ENCODE measurements at places on chromosomes 6 and 20. TPM values are rescaled to one million over a fixed set of nuclear protein-coding genes. Genes with fewer than 3 reads are reported as not detected.

DNA sequence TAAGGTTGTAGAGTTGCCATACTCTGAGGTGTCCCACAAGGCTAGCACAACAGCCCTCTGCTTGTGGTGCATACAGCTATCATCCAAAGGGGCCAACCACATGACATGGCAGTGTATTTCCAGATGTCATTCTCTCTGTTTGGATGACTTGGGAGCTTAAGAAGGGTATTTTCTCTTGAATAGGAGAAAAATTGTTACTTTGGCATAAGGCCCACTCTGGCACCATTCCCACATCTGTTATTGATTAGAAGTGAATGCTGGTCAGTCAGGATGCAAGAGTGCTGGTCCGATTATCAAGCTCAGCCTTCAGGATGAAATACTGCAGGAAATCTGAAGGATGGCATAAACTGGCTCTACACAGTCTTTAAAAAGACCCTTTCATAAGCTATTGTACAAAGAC lies 83.6 kb upstream of the C20orf144 start:
- DNase-seq, result no peak

DNA sequence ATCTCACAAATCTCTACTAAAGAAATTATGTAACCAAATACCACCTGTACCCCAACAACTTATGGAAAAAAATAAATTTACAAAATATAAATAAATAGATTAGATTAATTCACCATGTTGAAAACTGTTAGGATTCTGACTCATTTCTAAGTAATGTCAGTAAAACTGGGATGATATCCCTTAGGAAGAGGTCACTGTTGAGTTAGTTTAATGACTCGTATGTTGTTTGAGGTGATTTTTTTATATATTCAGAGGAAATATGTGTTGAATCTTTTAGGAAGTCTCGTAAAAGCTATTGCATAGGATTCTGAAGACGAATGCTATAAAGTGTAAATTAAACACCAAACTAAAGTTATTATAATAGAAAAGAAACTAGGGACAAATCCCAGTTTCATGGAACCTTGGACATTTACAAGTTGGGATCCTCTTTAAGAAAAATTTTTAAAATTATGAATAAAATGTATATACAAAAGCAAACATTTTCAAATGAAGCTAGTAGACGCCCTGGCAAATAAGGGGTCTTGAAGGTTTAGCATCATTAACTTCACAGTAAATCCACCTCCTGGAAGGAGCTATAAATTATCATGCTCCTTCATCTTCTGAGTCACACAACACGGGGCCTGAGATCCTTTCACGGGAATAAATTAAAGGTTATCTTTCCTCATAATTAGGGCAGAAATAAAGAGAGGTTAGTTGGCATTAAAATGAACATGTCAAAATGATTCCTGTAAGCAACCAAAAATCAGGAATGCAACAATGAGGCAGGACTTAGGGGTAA lies 37.0 kb upstream of the POU3F2 start:
- no peak for DNase-seq

DNA sequence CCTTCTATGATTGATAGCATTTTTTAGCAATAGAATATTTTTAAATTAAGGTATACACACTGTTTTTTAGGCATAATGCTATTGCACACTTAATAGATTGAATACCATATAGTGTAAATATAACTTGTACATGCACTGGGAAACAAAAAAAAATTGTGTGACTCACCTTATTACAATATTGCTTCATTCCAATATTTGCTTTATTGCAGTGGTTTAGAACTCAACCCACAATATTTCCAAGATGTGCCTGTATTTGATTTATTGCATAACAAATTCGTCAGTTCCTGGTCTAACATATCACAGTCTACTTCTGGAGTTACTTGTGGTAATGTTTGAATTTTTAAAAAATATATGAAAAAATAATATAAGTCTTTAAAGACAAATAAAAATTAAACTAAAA lies 41.9 kb upstream of the DEFB112 start:
- no peak for DNase-seq

GRCh38 chr6:27814665-27815424 lies 97.4 kb downstream of the OR2B2 start:
- peak; percentile 71 for DNase-seq

GRCh38 chr20:47785311-47785853 lies at the start of gene SULF2:
SULF2 (minus strand) TSS chr20:47785481; CDS start chr20:47757363, 28,118 bp downstream.
- no peak for DNase-seq

WFDC12 gene
- not detected for total RNA-seq

POM121L2 gene
- total RNA-seq, result not detected

EPM2A gene
- total RNA-seq, result 9.8 TPM

PRDM13 gene
- total RNA-seq, result not detected

CST7 gene
- total RNA-seq, result 29.8 TPM

HSPA12B gene
- total RNA-seq, result not detected

ZBTB9 gene
- 12.5 TPM for total RNA-seq

Measured in activated naive CD4-positive, alpha-beta T cell treated with anti-CD3 and anti-CD28 coated beads, Interleukin-2, amount 50 U/mL, for 72 hours (primary cell).